ENCODE measurements at places on chromosomes 4 and X. TPM values are rescaled to one million over a fixed set of nuclear protein-coding genes. Genes with fewer than 3 reads are reported as not detected.

- no peaks in the 10 kb centered on the region for H3K4me1 ChIP-seq
- no peak overlapping the region for H3K4me3 ChIP-seq
- H3K36me3 ChIP-seq = no peaks in the 10 kb centered on the region
- DNase-seq = no peak
- H3K27ac ChIP-seq = no peak overlapping the region
- no peaks in the 10 kb centered on the region for H3K27me3 ChIP-seq
Observed at GRCh38 chrX:96372313-96373046, 312.2 kb upstream of the DIAPH2 start.

DNA sequence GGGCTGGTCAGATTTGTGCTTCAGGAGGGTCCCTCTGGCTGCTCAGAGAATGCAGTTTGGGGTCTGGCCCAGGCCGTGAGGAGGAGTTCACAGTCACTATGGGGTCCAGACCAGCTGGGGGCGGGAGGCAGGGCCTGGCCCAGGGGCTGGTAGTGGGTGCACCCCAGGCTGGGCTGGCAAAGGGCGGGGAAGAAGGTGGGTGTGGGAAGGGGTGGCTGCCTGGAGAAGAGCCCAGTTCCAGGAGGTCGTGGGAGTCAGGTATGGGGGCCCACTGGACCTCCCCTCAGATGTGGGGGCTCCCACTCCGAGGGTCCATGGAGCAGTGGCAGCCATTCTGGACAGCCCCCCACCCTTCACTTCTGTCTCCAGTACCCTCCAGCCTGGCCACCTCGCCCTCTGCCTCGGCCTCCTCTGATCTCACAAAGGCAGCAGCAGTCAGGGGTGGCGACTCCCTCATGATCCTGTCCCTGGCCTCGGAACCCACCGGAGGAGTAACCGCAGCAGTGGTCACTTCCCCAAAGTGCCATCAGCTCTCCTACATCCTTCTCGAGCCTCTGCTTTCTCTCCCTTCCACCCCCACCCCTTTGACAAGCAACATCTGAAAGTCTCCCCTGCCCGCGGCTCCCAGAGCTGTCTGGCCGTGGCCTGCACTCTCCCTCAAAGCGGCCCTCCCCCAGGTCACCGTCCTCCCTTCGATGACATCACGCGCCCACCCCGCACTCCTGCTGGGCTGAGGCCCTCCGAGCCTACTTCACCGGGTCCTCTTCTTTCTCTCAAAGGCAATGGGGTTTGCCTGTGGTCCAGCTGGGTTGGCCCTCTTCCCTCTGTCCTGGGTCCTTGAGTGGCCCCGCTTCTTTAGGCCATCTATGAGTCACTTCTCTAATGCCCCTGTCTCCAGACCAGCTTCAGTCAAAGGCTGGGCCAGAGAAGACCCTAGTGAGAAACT, 1.7 kb upstream of the SLC6A8 start:
- H3K4me3 ChIP-seq = no peak overlapping the region
- no peak overlapping the region for H3K27ac ChIP-seq
- no peaks in the 10 kb centered on the region for H3K36me3 ChIP-seq
- H3K4me1 ChIP-seq = no peaks in the 10 kb centered on the region

DNA sequence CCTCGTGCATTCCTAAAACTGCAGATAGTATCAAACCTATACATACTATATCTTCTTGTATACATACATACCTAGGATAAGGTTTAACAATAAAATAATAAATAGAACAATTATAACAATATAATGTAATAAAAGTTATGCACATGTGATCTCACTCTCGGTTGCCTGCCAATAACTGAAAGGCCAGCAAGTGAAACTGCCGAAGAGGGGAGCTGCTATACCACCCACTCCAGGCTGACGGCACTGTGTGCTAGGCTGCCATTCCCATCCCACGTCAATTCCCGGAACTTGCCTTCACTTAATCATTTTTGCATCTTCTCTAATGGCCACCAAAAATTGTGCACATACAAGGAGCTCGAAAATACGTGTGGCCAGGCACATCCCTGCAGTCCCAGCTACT, 451.1 kb upstream of the FAT1 start:
- H3K36me3 ChIP-seq = no peaks in the 10 kb centered on the region
- no peak for DNase-seq
- no peak overlapping the region for H3K27ac ChIP-seq
- no peaks in the 10 kb centered on the region for H3K27me3 ChIP-seq
- H3K4me3 ChIP-seq = no peak overlapping the region

DNA sequence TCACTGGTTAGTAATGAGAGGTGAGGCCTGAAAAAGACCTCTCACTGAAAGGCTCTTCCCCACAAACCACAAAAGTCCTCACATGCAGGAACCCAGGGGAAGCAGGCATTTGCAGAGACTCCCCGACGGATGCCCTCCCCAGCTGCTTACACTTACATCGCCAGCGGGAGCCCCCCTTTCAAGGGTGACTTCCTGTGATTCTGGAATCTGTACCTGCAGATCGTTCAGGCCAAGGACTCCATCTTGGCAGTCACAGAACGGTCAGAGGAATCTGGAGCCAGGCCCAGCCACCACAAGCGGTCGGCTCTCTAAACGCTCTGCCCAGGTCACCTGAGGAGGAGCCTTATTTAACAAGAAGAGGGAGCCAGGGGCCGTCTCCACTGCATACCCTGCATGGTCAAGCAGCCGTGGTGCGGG, 71.3 kb upstream of the STS start:
- DNase-seq = no peak
- H3K27ac ChIP-seq = no peak overlapping the region
- H3K27me3 ChIP-seq = no peaks in the 10 kb centered on the region
- H3K4me1 ChIP-seq = peaks cover 31% of the 10 kb centered on the region

- no peak for DNase-seq
- H3K4me3 ChIP-seq = no peak overlapping the region
- peaks cover 11% of the 10 kb centered on the region for H3K36me3 ChIP-seq
- H3K4me1 ChIP-seq = peaks cover 24% of the 10 kb centered on the region
- no peak overlapping the region for H3K27ac ChIP-seq
Observed at GRCh38 chrX:7112071-7112470, 35.4 kb upstream of the STS start.

F8A2 gene
- not detected for total RNA-seq

RBM47 gene
- total RNA-seq = 1.0 TPM

NAT8L gene
- total RNA-seq = 0.07 TPM

PNMA6A gene
- total RNA-seq = 0.23 TPM

CABS1 gene
- not detected for total RNA-seq

TMA16 gene
- 31.2 TPM for total RNA-seq

Data from activated CD4-positive, alpha-beta T cell treated with anti-CD3 and anti-CD28 coated beads, Interleukin-2, amount 10 ng/mL, durations not matched to agents 7 days and 5 days (primary cell).